Activated T-helper 17 cell treated with anti-CD3 and anti-CD28 coated beads, Interleukin-2, amount 50 U/mL, for 72 hours (primary cell): ENCODE measurements at places on chromosomes 16 and 17. TPM values are rescaled to one million over a fixed set of nuclear protein-coding genes. Genes with fewer than 3 reads are reported as not detected.

CDK5R1 gene
- 13.0 TPM for total RNA-seq

PRPSAP1 gene
- 29.7 TPM for total RNA-seq

FN3KRP gene
- total RNA-seq: 45.8 TPM

CNTNAP4 gene
- total RNA-seq: not detected

EPOP gene
- 39.1 TPM for total RNA-seq

ITGB3 gene
- not detected for total RNA-seq

DNA sequence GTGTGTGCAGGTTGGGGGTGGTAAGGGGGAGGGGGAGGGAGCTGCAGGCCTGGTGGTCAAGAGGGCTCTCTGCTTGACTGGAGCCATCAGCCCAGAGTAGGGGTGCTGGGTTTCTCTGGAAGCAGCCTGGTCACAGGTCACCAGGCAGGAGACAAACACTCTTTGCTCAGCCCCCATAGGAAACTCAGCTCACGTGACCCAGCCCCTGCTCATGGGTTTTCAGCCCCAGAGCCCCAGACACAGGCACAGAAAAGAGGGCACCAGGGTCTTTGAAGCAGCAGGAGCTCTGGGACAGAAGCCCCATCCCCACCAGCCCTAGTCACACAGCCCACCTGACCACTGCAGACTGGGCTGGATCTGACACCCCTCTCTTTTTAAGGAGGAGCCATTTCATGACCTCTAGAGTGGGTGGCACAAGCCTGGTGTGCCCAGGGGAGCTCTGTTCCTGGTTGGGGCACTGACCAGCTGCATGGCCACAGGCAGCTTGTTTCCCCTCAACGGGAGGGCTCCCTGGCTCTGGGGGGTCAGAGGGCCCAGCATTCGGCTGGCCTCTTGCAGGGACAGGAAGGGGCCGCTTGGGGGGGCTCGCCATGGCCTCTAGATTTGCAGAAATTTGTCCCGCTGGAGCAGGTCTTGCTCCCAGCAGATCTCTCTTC, 13.8 kb upstream of the CD79B start:
- ATAC-seq: no peak

- no peak for ATAC-seq
Observed at GRCh38 chr16:81836279-81837054, 57.4 kb downstream of the PLCG2 start.

DNA sequence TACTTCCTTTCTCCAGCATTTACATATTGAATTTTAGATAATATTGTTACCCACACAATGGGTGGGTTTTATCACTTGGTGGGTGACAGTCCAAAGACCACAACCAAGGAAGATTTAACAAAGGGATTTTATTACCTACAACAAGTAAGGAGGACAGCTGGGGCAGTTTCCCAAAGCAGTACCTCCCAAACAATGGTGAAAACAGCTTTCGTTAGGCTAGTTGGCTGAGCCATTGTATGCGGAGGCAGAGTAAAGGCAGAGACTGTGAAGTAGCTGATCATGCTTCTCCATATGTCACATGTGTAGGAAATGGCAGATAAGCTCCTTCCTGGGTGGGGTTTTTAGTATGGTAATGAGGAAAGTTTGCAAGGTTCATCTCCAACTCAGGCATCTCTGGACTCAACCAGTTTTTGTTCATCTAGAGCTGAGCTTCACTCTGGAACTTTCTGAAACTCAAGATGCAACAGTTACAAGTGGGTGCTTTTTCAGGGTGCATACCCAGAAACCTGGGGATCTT, 104.3 kb upstream of the PSMD7 start:
- no peak for ATAC-seq

NOS2 gene
- not detected for total RNA-seq

DNA sequence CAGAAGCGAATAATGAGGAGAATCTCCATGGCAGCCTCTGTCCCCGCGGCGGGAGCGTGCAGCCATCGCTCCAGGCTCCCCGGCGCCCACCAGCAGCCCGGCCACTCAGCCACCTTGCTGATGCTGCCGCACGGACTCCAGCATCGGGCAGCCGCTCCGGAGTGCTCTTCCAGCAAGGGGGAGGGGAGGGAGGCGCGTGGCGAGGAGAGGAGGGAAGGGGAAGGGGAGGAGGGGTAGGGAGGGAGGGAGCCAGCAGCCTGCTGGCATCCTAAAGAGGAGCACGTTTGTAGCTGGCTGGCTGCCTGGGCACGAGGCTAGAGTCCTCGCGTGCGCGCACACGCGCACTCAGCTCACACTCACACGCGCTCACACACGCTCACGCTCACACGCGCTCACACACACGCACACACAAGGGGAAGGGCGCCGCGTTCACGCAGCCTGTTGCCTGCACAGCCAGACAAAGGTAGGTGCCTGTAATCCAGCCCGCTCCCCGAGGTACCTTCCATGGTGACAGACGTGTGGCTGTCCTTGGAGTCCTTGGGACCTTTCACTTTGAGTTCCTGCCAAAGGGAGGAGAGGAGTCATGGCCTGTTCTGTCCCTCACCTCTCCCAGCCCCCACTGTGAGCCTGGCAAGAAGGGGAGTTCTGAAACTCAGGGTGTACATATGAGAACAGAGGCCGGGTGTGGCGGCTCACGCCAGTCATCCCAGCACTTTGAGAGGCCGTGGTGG, 82.1 kb downstream of the TIMM22 start:
- ATAC-seq: no peak

HOXB13 gene
- total RNA-seq: not detected

ARSG gene
- 4.8 TPM for total RNA-seq

DNA sequence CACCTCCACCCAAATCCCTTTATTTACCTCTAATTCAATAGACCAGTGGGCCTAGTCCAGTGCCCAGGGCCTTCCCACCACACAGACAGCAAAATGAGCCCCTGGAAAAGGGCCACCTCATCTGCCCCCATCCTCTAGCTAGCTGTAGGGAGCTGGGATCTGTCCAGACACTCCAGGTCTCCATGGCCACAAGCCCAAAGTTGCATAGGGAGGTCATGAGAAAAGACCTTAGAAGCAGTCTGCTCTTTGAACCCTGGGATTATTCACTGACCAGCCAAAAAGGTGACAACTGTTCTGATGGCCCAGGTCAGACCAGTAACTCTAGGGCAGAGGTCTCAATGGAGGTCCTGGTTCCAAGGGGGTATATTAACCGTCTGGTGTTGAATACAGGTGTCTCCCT, 2.0 kb downstream of the CUEDC1 start:
- no peak for ATAC-seq

- ATAC-seq: no peak
Observed at GRCh38 chr17:40345994-40346764, 18.4 kb downstream of the GJD3 start.

DNA sequence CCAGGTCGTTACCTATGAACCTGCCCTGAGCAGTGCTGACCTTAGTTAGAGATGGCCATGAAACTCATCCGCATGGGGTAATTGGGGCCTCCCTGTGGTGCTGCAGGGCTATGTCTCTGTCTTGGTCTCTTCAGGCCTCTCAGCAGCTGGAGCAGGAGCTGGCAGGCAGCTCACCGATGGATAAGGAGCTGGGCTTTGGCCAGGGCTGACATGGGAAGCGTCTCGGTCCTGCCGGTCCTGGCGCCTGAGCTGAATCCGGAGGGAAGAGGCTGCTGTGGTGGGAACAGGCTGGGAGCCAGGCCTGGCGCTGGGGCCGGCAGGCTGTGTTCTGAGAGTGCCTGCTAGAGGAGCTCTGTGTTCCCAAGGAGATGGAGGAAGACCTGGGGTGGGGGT, 10.1 kb downstream of the IL32 start:
- peak; percentile 14 for ATAC-seq

CA5A gene
- total RNA-seq: not detected

GRCh38 chr17:79645022-79645776, 34.3 kb upstream of the RBFOX3 start:
- ATAC-seq: no peak

DNA sequence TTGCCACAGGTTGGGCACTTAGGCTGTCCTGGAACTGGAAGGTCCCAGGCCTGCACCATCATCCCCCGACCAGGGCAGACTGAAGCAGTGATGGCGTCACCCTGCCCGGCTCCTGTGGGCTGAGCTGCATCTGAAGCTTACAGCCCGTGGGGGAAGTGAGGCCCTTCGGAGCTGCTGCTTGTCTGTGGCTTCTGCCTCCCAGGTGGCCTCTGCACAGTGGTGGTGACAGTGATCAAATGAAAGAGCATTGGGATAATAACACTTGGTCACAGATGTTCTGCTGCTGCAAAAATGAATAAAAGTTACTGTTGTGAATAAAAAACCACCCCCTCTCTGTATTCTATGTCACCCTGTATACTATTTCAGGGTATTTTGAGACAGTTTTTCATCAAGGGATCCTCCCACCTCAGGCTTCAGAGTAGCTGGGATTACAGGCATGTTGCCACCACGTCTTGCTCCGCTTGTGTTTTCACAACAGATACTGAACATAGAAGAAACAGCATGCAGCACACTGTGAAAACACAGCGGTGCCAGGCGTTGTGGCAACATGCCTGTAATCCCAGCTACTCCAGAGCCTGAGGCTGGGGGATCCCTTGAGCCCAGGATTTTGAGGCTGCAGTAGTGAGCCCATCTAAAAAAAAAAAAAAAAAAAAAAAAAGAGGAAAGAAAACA, 165.0 kb downstream of the LGALS9B start:
- no peak for ATAC-seq
